ENCODE measurements at places on chromosomes 4 and X. TPM values are rescaled to one million over a fixed set of nuclear protein-coding genes. Genes with fewer than 3 reads are reported as not detected.
A peak's percentile ranks its signal among the peaks of the same experiment; 100 is the strongest.

The METAP1 gene
- polyA plus RNA-seq: 83.1 TPM

The COL4A5 gene
- polyA plus RNA-seq: 153 TPM

The STK26 gene
- 12.3 TPM for polyA plus RNA-seq

The CHRDL1 gene
- 12.9 TPM for polyA plus RNA-seq

- no peak for DNase-seq
Measured at GRCh38 chr4:38136604-38137003, 176.4 kb downstream of the PTTG2 start.

DNA sequence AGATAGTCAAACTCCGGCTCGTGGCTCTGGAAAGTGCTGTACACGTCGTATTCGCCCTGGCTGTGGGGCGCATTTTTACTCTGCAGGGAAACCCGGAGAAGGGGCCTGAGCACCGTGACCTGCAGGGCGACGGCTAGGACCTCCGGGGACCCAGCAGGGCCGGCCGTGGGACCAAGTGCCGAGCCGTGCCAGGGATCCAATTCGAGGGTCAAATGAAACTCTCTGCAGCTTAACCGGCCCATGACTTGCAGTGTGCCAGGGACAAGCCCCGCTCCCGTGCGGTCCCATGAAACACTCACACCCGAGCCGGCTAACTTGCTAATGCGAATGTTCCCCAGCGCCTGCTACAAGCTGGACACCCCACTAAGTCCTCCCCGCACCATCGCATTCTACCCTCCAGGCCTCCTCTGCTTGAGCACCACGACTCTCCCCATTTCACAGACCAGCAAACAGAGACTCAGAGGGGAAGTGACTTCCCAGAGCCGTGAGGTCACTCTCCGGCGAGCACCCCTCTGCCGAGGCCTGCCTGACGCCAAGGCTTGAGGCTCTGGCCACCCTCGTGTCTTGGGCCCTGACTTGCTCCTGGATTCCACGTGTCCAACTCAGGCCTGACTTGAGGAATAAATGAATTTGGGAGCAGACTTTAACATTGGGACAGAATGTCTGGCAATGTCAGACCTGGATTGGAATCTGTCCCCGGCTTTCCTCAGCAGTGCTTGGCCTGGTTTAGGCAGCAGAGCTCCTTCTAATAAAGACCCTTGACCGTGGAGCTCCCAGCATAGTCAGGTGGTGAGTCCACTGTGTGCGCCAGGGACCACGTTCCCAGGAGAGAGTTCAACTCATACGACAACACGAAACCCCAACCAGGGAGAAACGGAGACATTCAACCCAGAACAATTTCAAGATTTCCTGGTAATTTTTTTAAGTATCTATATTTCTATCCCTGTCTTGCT, 93.6 kb downstream of the PPP2R2C start:
- no peak for DNase-seq

GRCh38 chr4:153409412-153409811, 56.7 kb upstream of the TMEM131L start:
- DNase-seq: no peak

GRCh38 chr4:169060391-169061091, 50.5 kb upstream of the CBR4 start:
- no peak for DNase-seq

- DNase-seq: peak; percentile 11
Measured at GRCh38 chr4:44157611-44158277, 290.9 kb downstream of the KCTD8 start.

- DNase-seq: no peak
Measured at GRCh38 chrX:136057567-136057966, 72.3 kb downstream of the SLC9A6 start.

GRCh38 chrX:112889400-112889799, 48.8 kb upstream of the AMOT start:
- DNase-seq: no peak

DNA sequence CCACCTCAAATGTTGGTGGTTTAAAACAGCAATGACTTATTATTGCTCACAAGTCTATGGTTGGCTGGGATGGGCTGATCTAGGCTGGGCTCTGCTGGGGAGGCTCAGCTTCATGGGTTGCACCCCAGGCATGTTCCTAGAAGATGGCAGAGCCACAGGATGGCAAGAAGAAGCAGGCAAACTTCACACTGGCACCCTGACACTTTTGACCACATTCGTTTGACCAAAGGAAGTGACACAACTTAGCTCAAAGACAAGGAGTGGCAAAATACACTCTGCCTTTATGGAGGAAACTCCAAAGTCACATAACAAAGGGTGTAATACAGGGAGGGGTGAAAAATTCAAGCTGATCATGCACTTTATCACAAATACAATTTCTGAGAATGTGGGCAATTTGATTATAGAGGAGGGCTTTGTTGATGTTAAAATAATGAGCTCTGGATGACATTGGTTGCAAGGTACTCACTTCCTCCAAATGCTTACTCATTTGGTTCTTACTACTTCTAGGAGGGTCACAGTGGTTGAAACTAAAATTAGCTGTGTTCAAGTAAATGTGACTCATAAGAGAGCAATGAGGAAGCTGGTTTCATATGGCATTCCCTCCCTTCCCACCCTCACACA, 249.2 kb upstream of the RPS6KA3 start:
- no peak for DNase-seq

- DNase-seq: no peak
Measured at GRCh38 chr4:139024686-139025085, 9.1 kb downstream of the NOCT start.

DNA sequence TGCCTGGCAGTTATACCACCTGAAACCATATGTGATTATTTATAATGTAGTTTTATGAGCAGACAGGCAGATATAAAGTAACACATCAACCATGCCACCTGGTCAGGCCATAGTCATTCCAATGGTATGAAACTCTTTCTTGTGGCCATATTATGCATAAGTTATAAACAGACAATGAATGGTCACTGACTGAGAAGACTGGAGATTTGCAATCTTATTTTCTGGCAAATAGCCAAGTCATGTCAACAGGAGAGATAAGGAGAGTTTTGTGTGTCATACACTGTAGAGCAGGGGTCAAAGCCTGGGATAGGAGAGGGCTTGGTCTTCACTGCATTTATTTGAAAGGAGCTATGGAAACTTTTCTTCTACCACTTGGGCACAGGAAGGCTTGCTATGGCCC, 29.5 kb downstream of the SORBS2 start:
- no peak for DNase-seq

GRCh38 chrX:118630848-118631247, 96.6 kb upstream of the IL13RA1 start:
- DNase-seq: no peak

DNA sequence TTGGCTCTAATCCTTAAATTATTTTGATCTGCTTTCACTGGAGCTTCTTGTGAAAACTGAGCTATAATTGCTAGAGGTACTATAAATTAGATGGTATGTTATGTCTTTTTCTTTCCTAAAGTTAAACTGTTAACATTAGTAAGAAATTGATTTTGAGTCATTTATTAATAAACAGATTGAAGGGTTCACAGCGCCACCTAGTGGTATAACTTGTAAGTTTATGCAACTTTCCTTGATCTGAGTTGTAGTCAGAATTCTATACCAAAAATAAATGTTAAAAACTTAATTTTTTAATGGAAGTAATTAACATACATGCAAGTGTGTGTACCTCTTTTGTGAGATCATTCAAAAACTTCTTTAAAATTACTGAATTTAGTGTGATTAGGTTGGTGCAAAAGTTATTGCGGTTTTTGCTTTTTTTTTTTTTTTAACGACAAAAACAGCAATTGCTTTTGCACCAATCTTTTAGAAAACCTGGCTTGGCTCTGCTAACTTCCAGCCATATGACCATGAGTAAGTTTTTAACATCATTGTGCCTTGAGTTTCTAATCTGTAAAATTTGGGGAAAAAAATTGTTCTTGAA, 151.5 kb downstream of the CENPC start:
- peak; percentile 20 for DNase-seq

GRCh38 chr4:59762344-59762743, 1437.8 kb upstream of the ADGRL3 start:
- DNase-seq: no peak

- no peak for DNase-seq
Measured at GRCh38 chrX:108245462-108245861, 153.9 kb downstream of the ATG4A start.

DNA sequence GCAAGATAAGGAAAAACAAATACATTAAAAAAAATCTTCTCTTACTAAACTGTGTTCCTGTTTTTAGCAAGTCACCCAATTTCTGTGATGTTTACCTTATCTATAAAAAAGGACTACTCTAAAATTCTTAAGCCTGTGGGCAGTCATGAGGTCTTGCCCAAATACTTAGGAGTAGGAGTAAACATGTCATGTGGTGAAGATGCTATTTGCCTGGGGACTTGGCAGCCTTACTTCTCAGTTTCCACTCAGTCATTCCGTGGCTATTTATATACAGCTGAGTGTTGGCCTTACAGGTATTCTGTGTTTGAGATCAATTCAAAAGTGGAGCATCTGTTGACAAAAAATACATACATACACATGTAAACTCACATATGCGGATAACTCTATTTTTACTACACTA, 89.9 kb upstream of the TLR2 start:
- DNase-seq: no peak

DNA sequence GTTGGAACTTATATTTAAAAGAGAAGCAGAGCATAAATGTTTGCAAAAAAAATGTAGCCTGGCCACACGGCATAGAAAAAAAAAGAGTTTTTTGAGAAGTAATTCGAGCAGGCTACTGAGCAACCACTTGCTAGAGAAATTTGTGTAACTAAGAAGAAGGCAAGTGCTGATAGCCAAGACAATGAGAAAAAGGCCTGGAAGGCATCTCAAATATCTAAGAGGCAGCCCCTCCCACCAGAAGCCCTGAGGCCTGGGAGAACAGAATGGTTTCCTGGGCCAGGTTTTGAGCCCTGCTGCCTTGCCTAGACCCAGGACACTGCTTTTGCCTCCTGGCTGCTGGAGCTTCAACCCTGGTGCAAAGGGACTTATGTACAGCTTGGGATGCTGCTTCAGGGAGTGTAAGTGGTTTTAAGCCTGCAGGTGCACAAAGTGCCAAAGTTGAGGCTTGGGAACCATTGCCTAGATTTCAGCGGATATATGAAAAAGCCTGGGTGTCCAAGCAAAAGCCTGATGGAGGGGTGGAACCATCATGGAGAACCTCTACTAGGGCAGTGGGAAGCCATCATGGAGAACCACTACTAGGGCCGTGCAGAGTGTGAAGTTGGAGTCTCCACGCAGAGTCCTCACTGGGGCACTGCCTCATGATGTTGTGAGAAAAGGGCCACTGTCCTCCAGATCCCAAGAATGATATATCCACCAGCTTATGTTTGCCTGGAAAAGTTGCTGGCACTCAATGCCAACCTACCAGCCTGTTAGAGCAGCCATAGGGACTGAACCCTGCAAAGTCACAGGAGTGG, 9.7 kb downstream of the TECRL start:
- DNase-seq: no peak

DNA sequence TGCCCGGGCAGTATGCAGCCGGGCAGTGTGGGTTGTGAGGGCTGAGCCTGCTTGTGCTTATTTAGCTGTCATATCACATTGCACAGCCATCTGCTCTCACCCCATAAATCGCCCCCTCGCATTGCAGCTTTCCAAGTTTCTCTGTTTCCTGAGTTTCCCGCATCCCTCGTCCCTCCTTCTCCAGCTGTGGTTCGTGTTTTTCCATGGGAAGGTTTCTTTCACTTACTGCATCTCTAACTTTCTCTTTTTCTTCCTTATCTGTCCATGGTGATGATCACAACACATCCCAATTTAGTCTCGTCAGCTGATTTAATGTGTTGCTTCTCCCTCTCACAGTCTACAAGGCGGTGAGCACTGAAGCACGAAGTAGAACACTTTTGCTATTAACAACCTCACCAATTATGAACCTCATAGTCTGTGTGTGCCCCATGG, 118.1 kb downstream of the ENPP6 start:
- peak; percentile 54 for DNase-seq

DNA sequence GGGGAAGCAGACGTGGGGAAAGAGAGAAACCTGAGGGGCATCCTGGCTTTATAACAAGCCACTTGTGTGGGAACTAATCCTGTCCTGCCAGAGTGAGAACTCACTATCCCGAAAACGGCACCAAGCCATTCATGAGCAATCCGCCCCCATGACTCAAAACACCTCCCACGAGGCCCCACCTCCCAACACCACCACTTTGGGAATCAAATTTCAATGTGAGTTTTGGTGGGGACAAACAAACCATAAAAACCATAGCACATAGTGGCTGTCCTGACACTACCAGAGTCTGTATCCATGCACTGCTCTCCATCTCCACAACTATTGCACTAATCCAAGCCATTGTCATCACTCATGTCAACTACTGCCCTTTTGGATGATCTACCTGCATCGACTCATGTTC, 28.5 kb upstream of the SEPTIN6 start:
- no peak for DNase-seq

GRCh38 chr4:141388481-141388880, 167.8 kb downstream of the ZNF330 start:
- no peak for DNase-seq

GRCh38 chr4:52566136-52567031, 92.7 kb downstream of the USP46 start:
- no peak for DNase-seq

DNA sequence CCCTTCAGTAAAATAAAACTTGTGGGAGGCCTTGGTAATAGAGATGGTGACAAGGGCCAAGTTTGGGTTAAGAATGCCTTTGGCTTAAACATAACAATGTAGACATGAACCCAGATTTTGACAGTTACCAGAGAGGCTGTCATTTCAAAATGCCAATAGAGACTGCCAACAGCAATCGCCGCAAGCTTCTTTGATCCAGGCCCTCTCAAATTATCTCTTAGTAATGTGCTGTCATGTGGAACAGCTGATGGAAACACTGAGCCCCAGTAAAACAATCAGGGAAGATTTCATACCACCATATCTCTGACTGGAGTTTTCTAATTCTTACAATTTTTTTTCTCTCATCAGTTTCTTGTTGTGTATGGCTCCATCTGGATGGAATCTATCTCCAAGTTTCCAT, 80.5 kb downstream of the ZNF330 start:
- DNase-seq: no peak

DNA sequence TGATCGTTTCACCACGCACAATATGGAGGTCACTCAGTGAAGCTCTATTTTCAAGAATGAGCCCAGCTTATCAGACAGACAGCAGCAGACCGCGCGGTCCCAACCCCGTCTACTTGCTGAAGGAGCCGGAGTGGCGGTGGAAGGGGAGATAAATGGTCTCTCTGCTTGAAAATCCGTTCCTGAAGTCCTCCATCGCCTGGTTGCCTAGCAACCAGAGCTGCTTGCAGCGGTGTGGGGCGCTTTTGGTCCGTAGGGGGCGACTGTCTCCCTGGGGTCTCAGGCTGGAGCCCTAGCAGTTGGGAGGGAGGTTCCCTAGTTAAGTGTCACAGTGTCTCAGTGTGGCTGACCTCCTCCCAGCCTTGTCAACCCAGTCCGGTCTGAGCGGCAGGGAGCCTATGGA, 8.3 kb upstream of the DLG3 start:
- DNase-seq: no peak

- DNase-seq: no peak
Measured at GRCh38 chr4:151532001-151532708, 123.2 kb downstream of the FHIP1A start.

DNA sequence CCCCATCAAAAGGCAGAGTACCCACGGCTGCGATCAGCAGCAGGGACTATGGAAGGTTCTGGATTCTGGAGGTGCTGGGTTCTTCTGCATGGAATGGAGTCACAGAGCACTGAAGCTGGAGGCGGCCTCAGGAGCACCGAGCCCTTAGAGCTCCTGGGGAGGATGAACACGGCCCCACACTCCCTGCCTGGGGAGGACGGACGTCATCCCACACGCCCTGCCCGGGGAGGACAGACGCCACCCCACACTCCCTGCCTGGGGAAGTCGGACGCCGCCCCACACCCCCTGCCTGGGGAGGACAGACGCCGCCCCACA, 9.9 kb downstream of the LRPAP1 start:
- DNase-seq: no peak

- DNase-seq: no peak
Measured at GRCh38 chr4:8079031-8079885, 79.4 kb downstream of the ABLIM2 start.

GRCh38 chr4:112765317-112765974, 128.5 kb downstream of the LARP7 start:
- peak; percentile 28 for DNase-seq
